ENCODE measurements at places on chromosomes 6 and 20.

DNA sequence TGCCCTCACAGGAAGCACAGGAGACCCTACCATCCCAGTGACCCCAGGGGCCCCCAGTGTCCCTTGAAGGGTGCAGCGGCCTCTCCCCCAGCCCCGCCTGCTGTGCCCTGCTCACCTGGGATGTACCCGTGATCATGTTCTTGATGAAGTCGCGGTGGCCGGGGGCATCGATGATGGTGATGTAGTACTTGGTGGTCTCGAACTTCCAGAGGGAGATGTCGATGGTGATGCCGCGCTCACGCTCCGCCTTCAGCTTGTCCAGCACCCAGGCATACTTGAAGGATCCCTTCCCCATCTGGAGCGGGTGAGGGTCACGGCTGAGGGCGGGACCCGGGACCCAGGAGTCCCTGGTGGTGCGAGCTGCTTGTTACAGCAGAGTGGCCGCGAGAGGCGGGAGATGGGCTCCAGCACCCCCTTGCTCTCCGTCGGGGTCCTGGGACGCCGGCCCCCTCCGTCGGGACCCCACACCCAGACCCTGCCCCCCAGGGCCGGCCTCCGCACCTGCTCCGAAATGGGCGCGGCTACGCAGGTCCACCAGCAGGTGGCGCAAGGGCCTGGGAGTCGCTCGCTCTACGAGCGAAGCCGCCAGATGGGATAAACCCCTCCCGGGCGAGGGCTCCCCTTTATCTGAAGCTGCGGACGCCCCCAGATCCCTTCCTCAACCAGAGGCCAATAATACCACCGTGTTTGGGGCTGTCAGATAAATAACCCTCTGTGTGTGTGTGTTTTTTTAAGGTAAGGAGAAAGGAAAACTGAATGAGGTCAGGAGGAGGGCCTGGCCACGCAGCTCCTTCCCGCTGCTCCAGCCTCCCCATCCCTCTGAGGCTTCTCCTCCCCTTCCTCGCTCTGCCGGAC lies 2.9 kb downstream of the EEF1A2 start:
- peaks cover 9% of the 10 kb centered on the region for H3K27me3 ChIP-seq
- H3K27ac ChIP-seq, result no peak overlapping the region
- peak overlapping the region; percentile 47 for H3K4me3 ChIP-seq
- H3K4me1 ChIP-seq, result no peaks in the 10 kb centered on the region
- DNase-seq, result peak; percentile 78

- no peaks in the 10 kb centered on the region for H3K4me1 ChIP-seq
- no peak overlapping the region for H3K4me3 ChIP-seq
- H3K27ac ChIP-seq, result no peak overlapping the region
Measured at GRCh38 chr6:150273457-150274309, 95.1 kb upstream of the IYD start.

- H3K27me3 ChIP-seq, result no peaks in the 10 kb centered on the region
- no peak overlapping the region for H3K27ac ChIP-seq
- peaks cover 5% of the 10 kb centered on the region for H3K4me1 ChIP-seq
- DNase-seq, result no peak
Measured at GRCh38 chr6:12318749-12319148, 28.6 kb downstream of the EDN1 start.

DNA sequence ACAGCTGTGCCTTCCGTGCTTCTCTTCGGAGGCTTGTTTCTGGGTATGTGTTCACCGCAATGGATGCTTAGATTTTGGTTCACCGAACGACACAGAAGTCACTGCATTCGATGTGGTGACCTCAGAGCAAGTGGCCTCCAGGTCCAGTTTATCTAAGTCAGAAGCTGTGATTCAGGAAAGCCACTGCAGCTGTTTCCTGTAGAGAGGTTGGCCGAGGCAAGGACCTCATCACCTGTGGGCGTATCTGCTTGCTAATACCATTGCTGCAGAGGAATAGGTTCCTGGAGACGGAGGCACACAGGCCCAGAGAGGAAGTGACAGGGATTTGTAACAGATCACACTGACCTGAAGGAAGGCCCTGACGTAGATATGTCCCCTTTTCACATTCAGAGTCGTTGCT lies 82.7 kb downstream of the FARS2 start:
- no peaks in the 10 kb centered on the region for H3K4me1 ChIP-seq
- H3K27ac ChIP-seq, result no peak overlapping the region
- no peak for DNase-seq
- no peak overlapping the region for H3K4me3 ChIP-seq

GRCh38 chr6:72769459-72770125 lies 147.7 kb downstream of the KCNQ5 start:
- H3K4me3 ChIP-seq, result no peak overlapping the region
- no peaks in the 10 kb centered on the region for H3K36me3 ChIP-seq
- H3K27me3 ChIP-seq, result no peaks in the 10 kb centered on the region
- no peak for DNase-seq
- no peaks in the 10 kb centered on the region for H3K4me1 ChIP-seq

- peaks cover 3% of the 10 kb centered on the region for H3K4me1 ChIP-seq
- no peak for DNase-seq
- no peak overlapping the region for H3K4me3 ChIP-seq
Measured at GRCh38 chr6:83917001-83917400, 57.5 kb downstream of the CYB5R4 start.

Data from ascending aorta (tissue), 2 donors.